ENCODE measurements at places on chromosomes 12 and 14.

DNA sequence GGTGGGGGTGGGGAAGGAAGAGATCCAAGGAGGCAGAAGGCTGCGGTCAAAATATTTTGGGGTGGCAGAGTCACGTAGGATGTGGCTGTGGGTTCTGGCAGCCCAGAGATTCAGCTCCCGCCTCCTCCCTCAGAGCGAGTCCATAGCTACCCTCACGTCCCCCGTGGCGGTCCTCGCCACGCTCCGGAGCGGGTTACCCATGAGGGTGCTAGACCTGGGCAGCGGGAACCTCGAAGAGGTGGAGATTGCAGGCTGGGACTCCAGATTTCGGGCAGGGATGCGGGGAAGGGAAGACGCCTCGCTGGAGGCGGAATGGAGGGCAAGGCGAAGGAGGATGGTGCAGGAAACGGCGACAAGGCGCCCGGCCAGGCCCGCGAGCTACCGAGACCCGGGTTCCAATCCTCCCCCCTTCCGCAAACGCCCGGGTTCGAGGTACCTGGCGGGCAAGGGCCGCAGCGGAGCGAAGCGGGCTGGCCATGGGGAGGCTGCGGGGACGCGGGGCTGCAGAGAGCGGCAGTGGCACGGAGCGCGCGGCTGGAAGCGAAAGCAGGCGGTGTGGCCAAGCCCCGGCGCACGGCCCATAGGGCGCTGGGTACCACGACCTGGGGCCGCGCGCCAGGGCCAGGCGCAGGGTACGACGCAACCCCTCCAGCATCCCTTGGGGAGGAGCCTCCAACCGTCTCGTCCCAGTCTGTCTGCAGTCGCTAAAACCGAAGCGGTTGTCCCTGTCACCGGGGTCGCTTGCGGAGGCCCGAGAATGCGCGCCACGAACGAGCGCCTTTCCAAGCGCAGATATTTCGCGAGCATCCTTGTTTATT, 46.2 kb downstream of the BCAT1 start:
- DNase-seq, result peak; percentile 15

- no peak for DNase-seq
Observed at GRCh38 chr14:32629236-32629635, 300.1 kb downstream of the AKAP6 start.

- no peak for DNase-seq
Observed at GRCh38 chr12:52915637-52916036, 10.8 kb upstream of the KRT8 start.

- no peak for DNase-seq
Observed at GRCh38 chr12:82688596-82688995, 1.9 kb downstream of the TMTC2 start.

DNA sequence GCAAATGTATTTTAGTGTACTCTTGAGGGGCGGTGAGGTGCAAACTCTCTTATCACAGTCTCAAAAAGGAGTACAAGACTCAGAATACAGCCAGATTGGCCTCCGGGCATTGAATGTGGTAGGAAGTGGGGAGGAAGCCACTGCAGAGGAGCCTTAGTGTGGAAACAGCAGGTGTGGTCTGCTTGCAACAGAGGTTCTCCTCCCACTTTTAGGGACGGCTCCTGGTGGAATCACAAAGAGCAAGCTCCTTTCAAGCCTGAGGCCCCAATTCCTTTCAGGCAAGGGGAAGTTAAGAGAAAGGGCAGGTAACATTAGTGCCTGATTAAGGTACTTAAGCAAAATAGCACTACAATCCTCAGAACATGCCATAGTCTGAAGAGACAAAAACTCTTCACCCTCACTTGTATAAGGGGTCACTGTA, 23.7 kb upstream of the SLC2A3 start:
- peak; percentile 42 for DNase-seq

Data from amniotic epithelial cell (primary cell).